ENCODE measurements at places on chromosomes 1 and 21.

GRCh38 chr1:231186356-231187115, 24.7 kb downstream of the TRIM67 start:
- DNase-seq, result no peak

- DNase-seq, result no peak
These were observed 24.4 kb upstream of the TMEM54 start for GRCh38 chr1:32925403-32926162.

- no peak for DNase-seq
These were observed 503 bp upstream of the SRSF11 start for GRCh38 chr1:70220517-70221237.

- DNase-seq, result no peak
These were observed 439.5 kb downstream of the PLPP3 start for GRCh38 chr1:56139836-56140235.

DNA sequence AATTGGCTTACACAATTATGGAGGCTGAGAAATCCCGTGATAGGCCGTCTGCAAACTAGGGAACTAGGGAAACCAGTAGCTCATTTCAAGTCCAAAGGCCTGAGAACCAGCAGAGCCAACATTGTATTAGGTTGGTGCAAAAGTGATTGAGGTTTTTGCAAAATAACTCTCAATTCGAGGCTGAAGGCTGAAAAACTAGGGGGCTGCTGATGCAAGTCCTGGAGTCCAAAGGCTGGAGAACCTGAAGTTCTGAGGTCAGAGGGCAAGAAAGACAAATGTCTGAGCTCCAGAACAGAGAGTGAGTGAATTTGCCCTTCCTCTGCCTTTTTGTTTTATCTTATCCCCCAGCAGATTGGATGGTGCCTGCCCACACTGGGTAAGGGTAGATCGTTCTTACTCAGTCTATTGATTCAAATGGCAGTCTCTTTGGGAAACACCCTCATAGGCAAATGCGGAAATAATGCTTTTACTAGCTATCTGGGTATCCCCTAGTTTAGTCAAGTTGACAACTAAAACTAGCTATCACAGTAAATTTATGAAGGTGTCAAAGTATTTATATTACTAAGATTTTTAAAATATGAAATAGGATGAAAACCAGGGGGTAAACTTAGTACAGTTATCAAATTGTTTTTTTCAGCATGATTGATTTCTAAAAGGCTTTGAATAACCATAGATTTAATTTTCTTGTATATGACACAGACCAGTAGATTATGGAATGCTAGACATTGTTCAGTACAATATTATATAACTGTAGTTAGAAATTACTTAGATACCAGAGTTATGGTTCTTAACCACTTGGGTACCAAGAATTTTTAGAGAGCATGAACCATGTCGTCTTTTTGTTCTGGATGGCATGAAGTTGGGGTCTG, 15.4 kb downstream of the RABGAP1L start:
- DNase-seq, result no peak

GRCh38 chr1:236880209-236880608, 85.1 kb downstream of the MTR start:
- DNase-seq, result no peak

DNA sequence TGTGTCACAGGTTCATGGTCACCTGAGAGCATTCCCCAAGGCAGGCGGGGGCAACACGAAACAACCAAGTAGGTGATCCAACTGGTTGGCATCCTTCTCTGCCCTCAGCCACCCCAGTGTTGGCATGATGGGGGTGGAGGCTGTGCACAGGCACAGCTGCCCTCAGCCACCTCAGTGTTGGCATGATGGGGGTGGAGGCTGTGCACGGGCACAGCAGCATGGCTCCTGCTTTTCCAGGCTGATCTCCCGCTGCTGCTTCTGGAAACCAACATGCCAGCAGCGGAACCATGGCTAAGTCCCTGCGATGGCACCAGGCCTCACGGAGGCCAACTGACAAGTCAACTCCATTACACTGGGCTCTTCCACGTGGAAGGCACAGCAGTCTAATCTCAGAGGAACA, 447.8 kb downstream of the PTPRU start:
- DNase-seq, result no peak

DNA sequence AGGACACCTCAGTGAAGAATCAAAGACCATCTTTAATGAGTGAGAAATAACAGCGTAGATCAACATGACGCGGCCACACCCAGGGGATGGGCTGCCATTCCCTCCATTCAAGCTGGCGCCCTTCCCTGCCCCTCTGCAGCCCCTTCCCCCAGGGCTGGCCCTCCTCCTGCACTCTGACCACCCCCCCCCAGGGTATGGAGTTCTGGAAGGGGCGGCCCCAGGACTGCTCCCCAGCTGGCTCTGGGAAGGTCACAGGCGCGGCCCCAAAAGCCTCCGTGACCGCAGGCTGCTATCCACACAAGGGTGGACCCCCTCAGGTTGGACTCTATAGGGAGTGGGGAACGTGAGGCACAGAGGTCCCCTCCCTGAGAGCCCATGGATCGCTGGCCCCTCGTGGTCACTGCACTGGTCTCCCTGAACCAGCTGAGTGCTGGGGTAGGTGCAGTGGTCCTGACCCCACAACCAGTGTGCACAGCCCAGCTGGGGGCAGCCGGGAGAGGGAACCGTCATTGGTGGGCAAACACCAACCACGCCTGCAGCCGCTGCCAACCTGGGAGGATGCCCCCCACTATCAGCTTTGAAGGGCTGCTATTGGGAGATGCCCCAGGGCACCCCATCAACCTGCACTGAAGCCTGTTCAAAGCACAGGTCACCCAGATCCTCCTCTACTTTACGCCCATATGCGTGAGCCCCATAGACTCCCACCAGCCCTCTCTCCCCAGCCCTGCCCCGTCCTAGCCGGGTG, 16.1 kb upstream of the GPR153 start:
- no peak for DNase-seq

DNA sequence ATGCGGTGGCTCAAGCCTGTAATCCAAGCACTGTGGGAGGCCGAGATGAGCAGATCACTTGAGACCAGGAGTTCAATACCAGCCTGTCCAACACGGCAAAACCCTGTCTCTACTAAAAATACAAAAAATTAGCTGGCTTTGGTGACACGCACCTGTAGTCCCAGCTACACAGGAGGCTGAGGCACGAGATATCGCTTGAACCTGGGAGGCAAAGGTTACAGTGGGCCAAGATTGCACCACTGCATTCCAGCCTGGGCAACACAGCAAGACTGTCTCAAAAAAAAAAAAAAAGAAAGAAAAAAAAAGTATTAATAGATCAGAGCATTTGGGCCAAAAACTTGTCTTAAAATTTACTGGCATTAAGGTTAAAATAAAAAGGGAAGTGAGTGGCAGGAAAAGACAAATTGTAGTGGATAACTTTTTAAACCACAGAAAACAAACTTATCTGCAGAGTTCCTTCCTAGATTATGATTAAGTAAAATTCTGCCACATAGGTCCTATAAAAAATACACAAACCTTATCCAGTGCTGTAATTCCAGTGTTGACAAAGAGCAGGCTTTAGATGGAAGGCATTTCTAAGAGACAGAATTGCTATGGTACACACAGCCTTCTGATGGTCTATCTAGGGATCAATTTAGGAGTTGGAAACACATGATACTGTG, 53.3 kb downstream of the EIF4G3 start:
- no peak for DNase-seq

- no peak for DNase-seq
These were observed 1371.0 kb downstream of the KCNT2 start for GRCh38 chr1:195236991-195237889.

GRCh38 chr1:243286409-243287122, 30.7 kb downstream of the SDCCAG8 start:
- no peak for DNase-seq

DNA sequence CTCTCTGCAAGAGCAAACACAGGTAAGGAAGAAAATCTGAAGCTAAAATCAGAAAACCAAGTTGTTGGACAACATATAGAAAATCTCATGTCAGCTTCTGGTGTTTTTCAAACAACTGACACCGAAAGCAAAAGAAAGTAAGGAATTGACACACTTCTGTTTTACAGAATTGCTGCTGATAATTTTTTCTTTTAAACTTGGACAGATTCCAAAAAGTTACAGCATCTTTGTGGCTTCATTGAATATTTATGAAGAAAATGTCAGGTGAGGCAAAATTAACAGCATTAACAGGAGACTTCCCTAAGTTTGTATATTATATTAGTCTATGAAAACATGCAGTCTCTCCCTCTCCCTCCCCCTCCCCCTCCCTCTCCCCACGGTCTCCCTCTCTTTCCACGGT, 14.9 kb upstream of the CTSS start:
- no peak for DNase-seq

- DNase-seq, result no peak
These were observed 1.8 kb upstream of the FCRL6 start for GRCh38 chr1:159800177-159800930.

GRCh38 chr1:16175610-16176553, 20.0 kb upstream of the EPHA2 start:
- no peak for DNase-seq

- no peak for DNase-seq
These were observed 11.5 kb upstream of the AGT start for GRCh38 chr1:230725256-230726012.

GRCh38 chr1:240122639-240123613, 31.2 kb downstream of the FMN2 start:
- no peak for DNase-seq

DNA sequence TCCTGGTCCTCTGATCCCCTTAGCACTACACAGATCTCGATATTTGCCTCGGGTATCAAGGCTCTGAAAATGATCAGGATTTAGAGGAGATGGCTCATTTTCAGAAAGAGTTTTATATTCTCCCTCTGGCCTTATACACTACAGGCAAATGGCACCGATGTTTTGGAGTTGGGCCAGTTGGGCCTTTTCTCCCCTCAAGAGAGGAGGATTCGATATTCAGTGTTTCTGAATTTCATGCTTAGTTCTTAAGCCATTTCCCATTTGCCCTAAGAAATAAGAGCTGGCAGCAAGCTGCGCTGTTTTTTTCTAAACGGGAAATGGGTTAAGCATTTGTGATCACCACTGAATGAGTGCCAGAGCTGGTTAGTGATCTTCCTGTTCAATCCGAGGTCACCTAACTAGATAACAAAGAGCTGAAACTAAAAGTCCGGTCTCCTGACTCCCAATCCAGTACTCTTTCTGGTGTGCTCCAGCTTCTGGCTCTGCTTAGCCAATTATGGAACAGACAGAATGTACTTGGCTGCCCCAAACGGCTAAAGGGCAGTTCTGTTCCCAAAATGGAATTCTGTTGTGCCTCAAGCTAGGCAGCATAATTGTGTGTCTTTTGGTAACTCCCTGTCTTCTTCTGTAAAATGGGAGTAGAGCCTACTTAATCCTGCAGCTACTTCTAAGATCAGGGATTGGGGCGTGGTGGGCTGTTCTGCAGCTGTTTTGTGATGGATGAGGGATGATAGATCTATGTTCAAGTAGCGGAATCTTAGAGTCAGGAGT, 1.2 kb upstream of the CPT2 start:
- no peak for DNase-seq

DNA sequence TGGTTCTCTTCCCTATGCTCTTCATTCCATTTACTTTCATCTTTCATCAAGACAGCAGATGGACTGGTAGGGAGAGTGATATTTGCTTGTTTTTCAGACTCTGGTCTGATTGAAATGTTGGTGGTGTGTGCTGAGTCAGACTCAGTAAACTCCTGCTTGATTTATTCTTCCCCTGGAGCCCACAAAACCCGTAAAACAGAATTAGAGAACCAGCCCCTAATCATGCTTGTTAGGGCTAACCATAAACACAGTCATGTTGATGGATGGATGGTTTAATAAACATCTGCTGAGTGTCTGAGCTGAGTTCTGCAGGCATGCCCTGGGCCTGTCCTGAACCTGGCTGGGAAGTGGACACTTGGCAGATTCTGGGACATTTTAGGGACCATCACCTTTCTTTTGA, 24.8 kb downstream of the NOS1AP start:
- DNase-seq, result peak; percentile 36

GRCh38 chr1:206550446-206550845, 43.1 kb downstream of the RASSF5 start:
- DNase-seq, result peak; percentile 26

GRCh38 chr1:227544067-227545050, 19.0 kb upstream of the ZNF678 start:
- DNase-seq, result no peak

DNA sequence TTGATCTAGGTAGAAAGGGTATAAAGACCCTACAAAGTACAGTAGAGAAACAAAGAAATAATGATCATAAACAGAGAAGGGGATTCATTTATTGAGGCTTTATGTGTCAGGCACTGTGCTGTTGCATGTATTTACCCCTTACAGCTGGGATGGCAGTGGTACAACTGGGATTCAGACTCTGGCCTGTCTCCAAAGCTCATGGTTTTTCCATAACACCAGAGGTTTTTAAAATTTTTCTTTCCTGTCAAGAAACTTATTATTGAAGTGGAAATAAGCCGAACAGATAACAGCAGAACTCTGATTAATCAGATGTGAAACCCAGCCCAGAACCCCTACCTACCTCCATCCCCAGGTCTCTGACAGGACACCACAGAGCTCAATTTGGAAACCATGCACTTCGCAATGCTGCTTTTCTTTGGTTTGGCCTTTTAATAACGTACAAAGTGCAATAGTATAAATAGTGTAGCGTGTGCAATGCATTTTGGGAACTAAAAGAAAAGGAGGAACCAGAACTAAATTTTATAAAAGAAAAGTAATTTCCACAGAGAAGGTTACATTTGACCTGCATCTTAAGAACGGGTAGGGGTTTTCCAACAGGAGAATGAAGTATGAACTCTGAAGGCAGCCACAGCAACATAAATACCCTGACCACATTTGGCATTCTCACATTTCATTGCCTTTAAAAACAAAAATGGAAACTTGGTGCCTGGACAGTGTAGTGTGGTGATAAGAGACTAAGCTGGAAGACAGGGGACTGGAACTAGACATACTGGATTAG, 92.0 kb upstream of the S1PR1 start:
- no peak for DNase-seq

- peak; percentile 80 for DNase-seq
These were observed 13.7 kb upstream of the E2F2 start for GRCh38 chr1:23544444-23545389.

- no peak for DNase-seq
These were observed 333.4 kb downstream of the CHRM3 start for GRCh38 chr1:239719642-239720258.

Data from NCI-H1694 treated with DMSO at 0.1 percent for 48 hours (cell line).